ENCODE measurements at places on chromosomes 7 and 10. TPM values are rescaled to one million over a fixed set of nuclear protein-coding genes. Genes with fewer than 3 reads are reported as not detected.

ORAI2 gene
- total RNA-seq = 5.5 TPM

OR2A42 gene
- total RNA-seq = not detected

ZNF736 gene
- total RNA-seq = 7.9 TPM

DRGX gene
- 0.16 TPM for total RNA-seq

- DNase-seq = no peak
Measured at GRCh38 chr7:110157631-110158362, 933.1 kb upstream of the LRRN3 start.

DNA sequence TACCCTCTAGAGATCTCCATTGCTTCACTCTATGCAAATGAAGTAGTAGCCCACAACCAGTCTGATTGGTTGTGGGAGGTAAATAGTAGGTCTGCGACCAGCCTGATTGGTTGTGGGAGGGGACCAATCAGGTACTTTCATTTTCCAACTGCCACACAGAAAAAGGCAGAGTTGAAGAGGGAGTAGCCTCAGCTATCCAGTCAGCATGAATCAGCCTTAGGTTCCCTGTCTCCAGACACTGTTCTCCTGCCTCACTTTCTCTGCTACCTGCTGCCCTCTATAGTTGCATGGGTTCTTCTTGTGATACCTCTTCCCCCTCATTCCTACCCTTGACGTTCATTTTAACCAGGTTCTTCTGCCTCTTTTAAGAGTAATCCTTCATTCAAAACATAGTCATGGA lies 114.5 kb upstream of the LYZL1 start:
- no peak for DNase-seq

GRCh38 chr7:47496056-47496665 lies 85.8 kb downstream of the TNS3 start:
- no peak for DNase-seq

DNA sequence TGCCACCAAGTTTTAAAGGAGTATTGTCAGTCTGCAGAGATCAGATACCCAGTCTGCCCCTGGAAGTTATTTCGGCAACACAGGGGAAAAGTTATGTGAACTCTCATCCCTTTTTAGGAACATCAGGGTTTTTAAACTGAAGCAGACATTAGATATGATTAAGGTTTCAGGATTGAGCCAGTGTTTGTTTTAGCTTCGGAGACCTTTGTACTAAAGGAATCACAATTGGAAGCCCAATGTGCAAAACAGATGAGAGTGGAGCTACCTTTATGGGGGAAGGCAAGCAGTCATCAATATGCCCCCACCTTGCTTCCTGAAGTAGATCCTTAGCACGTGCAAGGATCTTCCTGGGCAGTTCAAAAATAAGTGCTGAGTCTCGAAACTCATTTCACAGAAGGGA lies 39.5 kb downstream of the ETV1 start:
- no peak for DNase-seq

Measured in colonic mucosa (tissue), 4 donors.